ENCODE measurements at places on chromosomes 2 and 18.

GRCh38 chr2:239816576-239817467 is 208.3 kb downstream of the NDUFA10 start:
- no peak for DNase-seq

DNA sequence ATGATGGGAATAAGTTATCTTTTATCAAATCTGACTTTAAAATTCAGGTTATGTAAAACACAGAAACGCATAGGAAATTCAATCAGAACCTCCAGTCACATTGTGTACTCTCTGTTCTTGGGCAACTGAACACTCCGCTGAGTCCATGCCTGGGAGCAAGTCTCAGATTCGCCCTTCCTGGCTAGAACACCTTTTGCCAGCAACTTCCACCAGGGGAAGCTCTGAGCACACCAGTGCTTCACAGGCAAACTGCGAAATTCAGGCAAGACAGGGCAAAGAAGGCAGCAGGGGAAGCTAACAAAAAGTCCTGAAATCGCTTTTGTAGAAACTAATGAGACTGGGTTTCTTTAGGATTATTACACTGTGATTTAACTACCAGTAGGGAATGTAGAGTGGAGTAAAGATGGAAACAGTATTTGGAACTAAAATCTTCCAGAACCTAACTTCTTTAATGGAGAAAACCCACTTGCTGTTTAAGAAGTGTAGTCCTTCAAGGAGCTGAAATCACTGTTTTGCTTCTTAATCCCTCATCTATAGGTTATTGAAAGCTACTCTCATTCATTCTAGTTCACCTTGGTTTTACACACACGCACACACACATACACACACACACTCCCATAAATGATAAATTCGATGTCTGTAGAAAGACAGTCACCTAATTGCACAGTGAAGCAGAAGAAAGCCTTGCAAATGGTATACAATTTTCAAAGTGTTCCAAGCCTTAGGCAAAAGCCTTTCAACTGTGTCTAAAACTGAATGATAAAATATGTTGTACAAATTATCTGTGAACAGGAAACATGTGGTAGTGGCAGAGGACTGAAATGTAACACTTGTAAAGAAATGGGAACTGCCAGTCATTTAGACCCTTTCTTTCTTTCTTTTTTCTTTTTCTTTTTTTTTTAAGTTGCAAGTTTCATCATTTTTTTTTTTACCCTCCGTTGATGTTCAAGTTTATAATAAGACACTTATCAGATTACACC is 214.5 kb downstream of the TMEM182 start:
- peak; percentile 62 for DNase-seq

DNA sequence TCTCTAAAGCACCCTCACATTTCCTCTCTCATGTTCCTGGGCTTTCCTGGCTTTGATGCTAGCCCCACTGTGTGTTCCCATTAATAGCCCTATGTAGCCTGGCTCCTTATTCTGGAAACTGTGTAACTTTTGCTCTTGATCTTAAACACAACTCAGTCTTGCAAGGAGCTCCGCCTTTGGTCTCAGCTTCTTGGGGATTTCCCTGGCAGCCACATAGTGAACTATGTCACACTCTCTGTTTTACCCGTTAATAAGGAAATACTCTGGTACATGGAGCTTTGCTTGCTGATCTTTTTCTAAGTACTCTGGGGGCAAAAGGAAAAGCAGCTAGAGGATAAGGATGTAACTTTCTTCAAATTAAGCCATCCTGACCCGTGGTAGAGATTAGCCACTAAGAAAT is 259.3 kb downstream of the NEDD4L start:
- DNase-seq, result no peak

DNA sequence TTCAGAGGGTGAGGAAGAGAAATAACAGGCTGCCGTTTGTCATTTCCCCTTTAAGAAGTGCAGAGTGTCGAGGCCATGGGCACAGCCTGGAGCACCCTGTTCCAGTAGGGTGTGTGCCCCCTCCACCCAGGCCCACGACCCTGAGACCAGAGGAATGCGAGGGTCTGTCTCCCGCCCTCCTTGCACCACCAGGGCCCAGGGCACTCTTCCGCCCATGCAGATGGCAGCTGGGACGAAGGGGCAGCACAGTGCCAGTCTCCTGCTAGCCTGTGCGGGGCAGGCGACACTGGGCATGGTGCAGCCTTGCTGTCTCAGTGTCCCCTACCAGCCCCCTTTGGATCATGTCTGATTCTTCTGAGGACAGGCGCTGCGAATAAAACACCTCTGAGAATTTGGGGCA is 15.8 kb upstream of the PDIA6 start:
- no peak for DNase-seq
